GM23248 (cell line): ENCODE measurements at places on chromosomes 11 and 22. TPM values are rescaled to one million over a fixed set of nuclear protein-coding genes. Genes with fewer than 3 reads are reported as not detected.

DNA sequence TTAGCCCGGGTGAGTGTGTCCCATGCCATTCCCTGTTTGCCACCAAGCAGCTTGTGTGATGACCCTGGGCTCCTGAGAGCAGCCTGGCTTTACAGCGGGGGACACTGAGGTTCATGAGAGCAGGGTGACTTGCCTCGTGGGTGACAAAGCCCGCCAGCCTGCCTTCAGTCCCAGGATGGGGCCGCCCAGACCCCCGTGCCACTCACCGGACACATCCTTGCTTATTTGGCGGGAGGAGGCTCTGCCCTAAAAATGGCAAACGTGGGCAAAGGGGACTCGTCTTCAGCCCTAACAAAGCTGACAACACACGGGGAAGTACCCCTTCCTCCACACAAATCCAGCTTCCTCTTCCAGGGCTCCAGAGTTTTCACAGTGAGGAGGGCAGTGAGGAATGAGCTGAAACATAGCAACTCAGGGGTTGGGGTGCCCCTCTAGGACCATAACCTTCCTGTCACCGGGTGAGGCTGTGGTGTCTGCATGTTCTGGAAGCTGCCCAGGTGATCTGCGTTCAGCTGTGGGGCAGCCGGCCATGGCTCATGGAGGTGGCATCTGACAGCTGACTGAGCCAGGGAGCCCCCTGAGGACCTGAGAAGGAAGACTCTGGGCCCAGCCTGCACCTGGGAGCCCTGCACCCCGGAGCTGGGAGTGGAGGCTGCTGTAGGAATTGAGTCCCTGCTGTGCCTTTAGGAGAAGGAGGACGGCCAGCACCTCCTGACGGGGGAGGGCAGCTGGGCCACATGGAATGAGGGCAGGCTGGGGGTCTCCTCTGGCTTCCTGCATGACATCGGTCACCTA lies 16.7 kb downstream of the RIBC2 start:
- no peaks in the 10 kb centered on the region for H3K36me3 ChIP-seq
- DNase-seq = no peak
- no peak overlapping the region for H3K27ac ChIP-seq
- 0 out of 2 replicates have a peak, but pooled peaks cover under 1% of the 10 kb centered on the region for H3K4me1 ChIP-seq
- H3K4me3 ChIP-seq = no peak overlapping the region

GRCh38 chr11:99952816-99953215 lies 734.3 kb upstream of the ARHGAP42 start:
- no peaks in the 10 kb centered on the region for H3K27me3 ChIP-seq
- H3K27ac ChIP-seq = no peak overlapping the region
- H3K36me3 ChIP-seq = no peaks in the 10 kb centered on the region
- no peak overlapping the region for H3K4me3 ChIP-seq

FGF4 gene
- not detected in 2 replicates for polyA plus RNA-seq

- no peak overlapping the region for H3K27ac ChIP-seq
- H3K4me3 ChIP-seq = no peak overlapping the region
- H3K4me1 ChIP-seq = no peaks in the 10 kb centered on the region
- no peaks in the 10 kb centered on the region for H3K36me3 ChIP-seq
- no peaks in the 10 kb centered on the region for H3K27me3 ChIP-seq
- no peak for DNase-seq
These were observed 21.8 kb downstream of the RPL3 start for GRCh38 chr22:39297490-39298240.

- DNase-seq = no peak
These were observed 30.8 kb upstream of the TCF20 start for GRCh38 chr22:42301077-42301741.

OR2AT4 gene
- not detected in 2 replicates for polyA plus RNA-seq

OR4A16 gene
- polyA plus RNA-seq = not detected in 2 replicates

DNA sequence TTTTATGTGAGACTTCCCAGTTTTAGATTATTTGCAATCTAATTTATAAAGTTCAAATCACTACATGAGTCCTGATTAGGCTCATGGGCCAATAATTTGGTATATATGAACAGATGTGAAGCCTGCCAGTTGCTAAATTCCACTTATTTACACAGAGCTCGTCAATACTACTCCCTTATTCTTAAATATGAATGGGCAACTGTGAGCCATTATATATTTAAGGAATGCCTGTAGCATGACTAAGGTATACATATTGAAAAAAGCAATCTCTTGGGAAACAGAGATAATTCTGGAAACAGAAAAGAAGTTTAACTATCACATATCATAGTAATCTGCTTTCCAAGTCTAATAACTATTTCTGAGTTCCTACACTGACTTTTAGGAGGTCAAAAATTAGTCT lies 27.0 kb downstream of the RBMXL2 start:
- no peak overlapping the region for H3K4me3 ChIP-seq
- no peak for DNase-seq
- no peaks in the 10 kb centered on the region for H3K36me3 ChIP-seq
- H3K27ac ChIP-seq = no peak overlapping the region

NLRP6 gene
- polyA plus RNA-seq = not detected in 2 replicates

DNA sequence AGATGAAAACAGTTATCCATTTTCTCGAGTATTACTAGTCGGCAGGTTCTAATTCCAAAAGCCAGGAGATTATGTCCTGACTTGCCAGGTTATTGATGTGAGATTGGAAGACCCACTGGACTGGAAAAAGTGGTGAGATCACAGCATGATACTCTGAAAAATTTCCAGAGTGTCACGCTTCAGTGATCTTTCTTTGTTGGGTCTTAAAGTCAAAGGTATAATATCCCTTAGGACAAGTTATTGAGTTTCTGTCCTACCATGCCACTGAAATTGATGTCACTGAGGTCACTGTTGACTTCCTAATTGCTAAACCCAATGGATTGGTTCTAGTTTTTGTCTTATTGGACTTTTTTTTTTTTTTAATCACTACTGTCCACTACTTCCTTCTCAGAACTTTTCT lies 104.5 kb upstream of the GRAMD1B start:
- no peak for DNase-seq
- H3K36me3 ChIP-seq = no peaks in the 10 kb centered on the region
- H3K27ac ChIP-seq = no peak overlapping the region
- peaks cover 16% of the 10 kb centered on the region for H3K27me3 ChIP-seq

GRCh38 chr22:35483730-35484129 lies 56.9 kb upstream of the RASD2 start:
- H3K27ac ChIP-seq = no peak overlapping the region
- no peaks in the 10 kb centered on the region for H3K36me3 ChIP-seq
- H3K4me1 ChIP-seq = peaks cover 14% of the 10 kb centered on the region
- no peak for DNase-seq

DNA sequence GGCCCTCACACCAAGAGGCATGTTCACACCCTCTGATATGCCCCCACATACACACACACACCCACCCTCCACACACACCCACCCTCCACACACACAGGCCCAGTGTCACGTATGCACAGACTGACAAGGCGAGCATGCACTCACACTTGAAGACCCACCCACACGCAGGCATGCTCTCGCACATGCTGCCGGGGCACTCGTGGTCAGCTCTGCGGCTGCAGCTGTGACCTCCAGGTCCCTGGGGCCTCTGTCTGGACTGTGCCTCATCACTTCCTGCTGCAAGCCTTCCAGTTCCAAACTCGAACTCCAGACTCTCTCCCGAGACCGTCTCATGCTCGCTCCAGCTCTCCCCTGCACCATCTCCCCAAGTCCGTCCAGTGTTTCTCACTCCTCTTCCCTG lies 9.5 kb downstream of the DCHS1 start:
- no peaks in the 10 kb centered on the region for H3K36me3 ChIP-seq
- peak overlapping the region; percentile 50 for H3K4me3 ChIP-seq
- no peaks in the 10 kb centered on the region for H3K27me3 ChIP-seq
- H3K4me1 ChIP-seq = peaks cover 23% of the 10 kb centered on the region
- peak overlapping the region; percentile 39; the same call in 1 of the 2 replicates for H3K27ac ChIP-seq
